ENCODE measurements at places on chromosomes 3 and 15.
A peak's percentile ranks its signal among the peaks of the same experiment; 100 is the strongest.

DNA sequence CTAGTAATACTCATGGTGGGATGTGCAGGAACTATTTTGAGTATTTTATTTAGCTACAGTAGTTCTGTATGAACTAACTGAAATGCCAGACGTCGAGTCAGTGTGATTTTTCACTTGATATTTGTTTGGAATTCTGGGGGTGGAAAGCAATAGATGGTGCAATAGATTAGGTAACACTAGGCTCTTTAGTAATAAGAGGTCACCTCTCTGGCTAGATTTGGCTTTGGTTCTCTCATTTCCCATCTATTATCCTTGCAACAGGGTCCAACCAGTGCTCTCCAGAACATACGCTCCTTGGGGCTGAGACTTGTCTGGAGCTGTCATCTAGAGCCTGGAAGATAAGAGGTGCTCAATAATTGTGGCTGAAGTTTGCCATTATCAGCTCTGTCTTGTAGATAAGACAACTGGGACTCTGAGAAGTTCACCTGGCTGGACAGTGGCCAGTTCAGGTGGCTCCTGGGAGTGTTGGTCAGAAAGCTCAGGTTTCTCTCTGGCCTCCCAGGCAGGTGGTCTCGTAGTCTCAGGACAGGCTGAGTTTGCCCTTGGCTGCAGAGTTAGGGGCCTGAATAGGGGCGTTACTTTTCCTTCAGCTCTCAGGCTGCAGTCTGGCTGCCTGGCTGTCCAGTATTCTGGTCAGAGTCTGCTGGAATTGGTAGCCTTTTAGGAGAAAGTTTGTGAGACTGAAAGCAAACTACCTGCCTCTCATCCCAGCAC, 277.5 kb upstream of the RGMA start:
- DNase-seq, result no peak

DNA sequence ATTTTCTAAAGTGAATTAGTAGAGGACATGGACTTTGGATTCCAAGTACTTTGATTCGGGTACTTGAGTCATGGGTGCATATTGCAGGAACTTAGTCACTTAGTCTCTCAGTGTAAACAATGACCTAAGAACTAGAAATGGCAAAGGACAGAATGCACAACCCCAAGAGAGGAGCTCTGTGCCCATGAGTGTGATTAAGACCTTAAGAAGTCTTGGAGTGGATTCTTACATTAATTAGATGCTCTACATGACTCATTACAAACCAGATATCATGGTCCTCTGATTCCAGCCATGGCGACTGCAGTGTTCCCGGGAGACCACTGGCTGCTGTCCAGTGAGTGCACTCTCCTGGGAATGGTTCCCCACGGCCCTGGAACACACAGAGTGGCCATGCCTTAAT, 251.5 kb downstream of the GABRG3 start:
- DNase-seq, result no peak

DNA sequence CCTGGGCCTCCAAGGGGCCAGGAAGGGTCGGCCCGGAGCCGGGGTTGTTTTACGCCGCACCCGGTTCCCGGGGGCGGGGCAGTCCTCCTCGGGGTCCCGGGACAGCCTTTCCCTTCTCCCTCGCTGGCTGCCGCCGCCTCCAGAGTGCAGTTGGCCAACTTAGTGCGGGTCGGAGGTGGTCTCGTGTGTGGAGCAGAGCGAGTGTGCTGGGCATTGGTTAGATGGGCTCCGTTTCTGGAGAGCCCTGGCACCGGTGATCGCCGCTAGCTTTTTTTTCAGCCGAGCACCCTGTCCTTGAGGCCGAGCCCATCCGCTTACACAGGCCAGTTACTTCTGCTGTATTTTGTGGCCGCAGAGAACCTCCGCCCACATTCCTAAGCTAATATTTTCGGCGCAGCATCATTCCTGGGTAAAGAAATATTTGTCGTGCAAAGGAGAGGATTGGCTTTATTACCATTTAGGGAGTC, 585 bp downstream of the KIF23 start:
- no peak for DNase-seq

- DNase-seq, result no peak
These were observed 374.6 kb upstream of the CFAP20DC start for GRCh38 chr3:59424268-59425010.

- DNase-seq, result no peak
These were observed 4.4 kb downstream of the CMTM6 start for GRCh38 chr3:32498252-32498651.

DNA sequence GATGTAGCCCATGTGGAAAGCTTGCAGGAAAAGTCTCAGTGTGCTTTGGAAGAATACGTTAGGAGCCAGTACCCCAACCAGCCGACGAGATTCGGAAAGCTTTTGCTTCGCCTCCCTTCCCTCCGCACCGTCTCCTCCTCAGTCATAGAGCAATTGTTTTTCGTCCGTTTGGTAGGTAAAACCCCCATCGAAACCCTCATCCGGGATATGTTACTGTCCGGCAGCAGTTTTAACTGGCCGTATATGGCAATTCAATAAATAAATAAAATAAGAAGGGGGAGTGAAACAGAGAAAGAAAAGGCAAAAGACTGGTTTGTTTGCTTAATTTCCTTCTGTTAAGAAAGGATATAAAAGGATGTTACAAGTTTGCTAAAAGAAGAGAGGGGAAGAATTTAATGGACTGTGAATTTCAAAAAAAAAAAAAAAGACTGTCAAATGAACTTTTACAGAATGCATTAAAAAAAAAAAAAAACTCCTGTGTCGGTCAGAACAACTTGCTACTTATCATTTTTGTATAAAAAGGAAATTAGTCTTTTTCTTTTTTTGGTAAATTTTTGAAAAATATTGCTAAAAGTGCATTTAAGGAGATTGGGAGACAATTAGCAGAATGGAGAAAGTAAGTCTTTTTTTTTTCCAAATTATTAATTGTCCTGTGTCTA, 7.0 kb downstream of the NR2F2 start:
- DNase-seq, result no peak

- DNase-seq, result no peak
These were observed 13.0 kb downstream of the MRPL46 start for GRCh38 chr15:88454236-88454635.

DNA sequence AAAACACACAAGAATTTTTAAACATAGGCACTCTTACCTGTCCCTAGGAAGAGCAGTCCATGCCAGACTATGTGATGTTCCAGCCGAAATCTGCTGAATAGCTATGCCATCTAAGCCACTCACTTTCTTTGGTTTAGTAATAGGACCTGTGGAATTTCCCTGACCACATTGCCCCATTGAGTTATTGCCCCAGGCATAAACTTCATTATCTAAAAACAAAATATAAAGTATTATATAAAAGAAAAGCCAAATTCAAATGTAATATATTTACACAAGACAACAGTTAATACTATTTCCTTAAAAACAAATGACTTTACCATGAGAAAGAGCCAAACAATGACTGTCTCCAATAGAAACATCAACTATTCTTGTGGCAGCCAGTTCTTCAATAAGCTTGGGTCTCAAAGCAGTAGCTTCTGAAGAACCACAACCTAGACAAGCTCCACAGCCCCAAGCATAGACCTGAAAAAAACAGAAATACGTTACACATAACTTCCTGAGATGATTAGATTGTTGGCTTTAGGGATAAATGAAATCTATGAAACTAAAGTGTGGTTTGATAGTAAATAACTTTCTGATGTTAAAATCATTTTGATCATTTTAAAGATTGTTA, 84.3 kb downstream of the HERC1 start:
- DNase-seq, result no peak

DNA sequence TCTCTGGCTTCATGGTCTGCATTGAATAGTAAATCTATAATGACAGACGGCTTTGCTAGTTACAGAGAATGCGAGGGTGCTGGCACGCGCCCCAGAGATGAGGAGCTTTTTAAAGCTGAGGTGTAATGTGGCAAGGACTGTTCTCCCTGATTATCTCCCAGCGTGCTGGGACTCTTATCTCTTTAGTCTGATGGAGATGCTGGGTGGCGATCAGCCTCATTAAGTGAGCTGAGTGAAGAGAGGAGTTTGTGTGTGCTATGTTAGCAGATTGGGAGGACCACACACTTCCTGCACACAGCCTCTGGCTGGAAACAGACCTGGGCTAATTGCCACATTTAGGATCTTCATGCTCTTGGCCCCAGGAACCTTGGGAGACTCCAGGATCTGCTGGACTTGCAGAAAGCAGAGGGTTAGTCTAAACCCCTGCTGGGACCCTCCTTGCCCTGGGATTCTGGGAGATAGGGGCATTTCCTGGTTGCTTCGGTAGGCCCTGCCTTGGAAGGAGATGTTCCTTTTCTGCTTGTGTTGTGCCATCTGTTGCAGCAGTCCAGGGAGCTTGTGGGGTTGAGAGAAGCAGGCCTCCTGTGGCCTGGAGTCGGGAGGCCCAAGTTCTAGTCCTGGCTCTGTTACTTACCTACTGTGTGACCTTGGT, 15.0 kb downstream of the PDIA5 start:
- DNase-seq, result no peak

- DNase-seq, result no peak
These were observed 28.4 kb downstream of the IRAK2 start for GRCh38 chr3:10192953-10193691.

GRCh38 chr3:72533591-72534473, 314.4 kb downstream of the SHQ1 start:
- no peak for DNase-seq

DNA sequence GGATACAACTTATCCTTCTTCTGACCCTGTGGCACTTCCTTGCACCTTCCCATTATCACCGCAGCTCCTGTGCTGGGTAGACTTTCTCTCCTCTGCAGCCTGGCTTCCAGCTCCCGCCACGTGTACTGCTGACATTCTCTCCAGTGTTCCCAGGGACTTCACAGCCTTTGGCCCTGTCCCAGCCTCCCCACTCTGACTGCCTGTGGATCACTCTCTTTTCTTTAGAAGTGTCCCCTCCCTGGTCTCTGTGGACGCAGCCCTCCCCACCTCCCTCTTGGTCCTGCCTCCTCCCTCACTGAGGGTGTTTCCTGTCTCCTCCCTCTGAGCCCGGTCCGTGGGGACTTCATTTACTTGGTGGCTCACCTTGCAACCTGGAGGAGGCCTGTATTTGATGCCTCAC, 17.4 kb downstream of the PDIA5 start:
- DNase-seq, result no peak

GRCh38 chr3:65996589-65996988, 42.1 kb downstream of the MAGI1 start:
- DNase-seq, result no peak

DNA sequence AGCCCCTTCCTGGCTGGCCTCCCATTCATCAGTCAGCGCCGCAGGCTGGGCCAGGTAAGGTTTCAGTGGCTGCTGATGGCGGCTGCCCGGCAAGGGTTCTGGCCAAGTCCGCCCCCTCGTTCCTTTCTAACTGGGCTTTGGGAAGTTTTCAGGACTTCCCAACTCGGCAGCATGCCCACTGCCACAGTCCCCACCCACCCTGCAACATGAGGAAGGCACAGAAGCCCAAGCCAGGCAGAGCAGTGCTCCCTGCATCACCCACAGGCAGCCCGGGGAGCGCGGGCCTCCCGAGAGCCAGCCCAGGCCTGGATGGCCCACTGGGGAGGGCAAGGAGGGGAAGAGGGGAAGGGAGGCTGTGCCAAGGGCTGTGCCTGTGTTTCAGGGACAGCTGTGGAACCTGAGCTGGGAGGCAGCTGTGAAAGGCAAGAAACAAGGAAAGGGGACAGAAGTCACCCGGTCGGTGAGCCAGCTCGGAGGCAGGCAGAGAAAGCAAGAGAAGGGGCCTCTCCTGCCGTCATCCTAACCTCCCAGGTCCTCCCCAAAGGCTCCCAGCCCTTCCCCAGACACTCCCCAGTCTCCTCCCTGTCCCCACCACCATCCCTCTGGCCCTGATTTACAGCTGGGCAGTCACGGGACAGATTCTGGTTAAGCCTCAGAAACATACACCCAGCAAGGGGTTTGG, 73.9 kb downstream of the CPN2 start:
- DNase-seq, result no peak

- no peak for DNase-seq
These were observed 457.8 kb downstream of the FOXP1 start for GRCh38 chr3:71125738-71126137.

- no peak for DNase-seq
These were observed 7.6 kb upstream of the GRAMD1C start for GRCh38 chr3:113831103-113831355.

- DNase-seq, result peak; percentile 38
These were observed 12.8 kb downstream of the VILL start for GRCh38 chr3:38003371-38003816.

GRCh38 chr15:45913451-45913850, 278.6 kb downstream of the SQOR start:
- no peak for DNase-seq

DNA sequence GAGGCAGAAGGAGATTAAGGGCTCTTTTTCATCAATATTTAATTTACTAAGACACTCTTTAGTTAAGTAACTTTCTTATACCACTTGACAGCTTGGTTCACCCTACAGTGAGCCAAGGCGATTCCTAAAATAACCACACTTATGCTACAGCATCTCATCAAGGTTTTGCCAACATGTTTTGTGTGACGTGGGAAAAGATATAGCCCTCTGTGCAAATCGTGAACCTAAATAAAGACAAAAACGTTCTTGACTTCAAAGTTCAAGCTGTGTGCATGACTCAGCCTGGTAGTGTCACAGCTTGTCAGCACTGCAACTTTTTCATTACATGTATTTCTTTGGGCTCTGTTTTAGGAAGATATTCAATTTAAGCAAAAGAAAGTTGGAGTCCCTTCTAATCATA, 297.0 kb upstream of the EPHA3 start:
- no peak for DNase-seq

DNA sequence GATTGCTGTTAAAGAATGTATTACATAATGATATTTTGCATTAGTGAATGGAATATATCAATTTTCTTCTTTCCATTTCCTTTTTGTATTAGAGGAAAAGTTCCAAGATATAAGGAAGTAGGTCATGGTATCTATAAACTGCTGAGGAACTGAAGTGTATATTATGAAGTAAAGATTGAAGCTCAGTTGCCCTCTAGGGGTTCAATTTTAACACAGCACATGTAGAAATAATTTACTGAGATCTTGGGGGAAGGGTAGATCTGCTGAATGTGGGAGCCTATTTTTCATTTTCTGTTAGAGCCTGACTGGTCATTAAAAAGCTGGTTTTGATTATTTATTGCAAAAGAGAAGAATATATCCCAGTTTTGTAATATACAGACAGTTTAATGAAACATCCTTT, 45.2 kb downstream of the CMC1 start:
- DNase-seq, result no peak

GRCh38 chr3:140166861-140167599, 232.0 kb downstream of the CLSTN2 start:
- DNase-seq, result no peak

GRCh38 chr3:134242649-134243617, 7.7 kb downstream of the RYK start:
- no peak for DNase-seq

- DNase-seq, result no peak
These were observed 1.1 kb downstream of the FAM131A start for GRCh38 chr3:184338511-184338945.

DNA sequence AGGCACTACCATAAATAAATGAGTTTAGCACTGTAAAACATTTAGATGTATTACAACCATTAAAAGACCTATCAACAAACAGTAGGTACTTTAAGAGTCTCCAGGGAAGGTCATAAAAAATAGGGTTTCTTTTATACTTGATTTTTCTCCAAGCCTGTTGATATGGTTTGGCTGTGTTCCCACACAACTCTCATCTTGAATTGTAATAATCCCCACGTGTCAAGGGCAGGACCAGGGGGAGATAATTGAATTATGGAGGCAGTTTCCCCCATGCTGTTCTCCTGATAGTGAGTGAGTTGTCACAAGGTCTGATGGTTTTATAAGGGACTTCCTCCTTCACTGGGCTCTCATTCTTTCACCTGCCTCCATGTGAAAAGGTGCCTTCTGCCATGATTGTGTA, 468.9 kb upstream of the UBE2E2 start:
- DNase-seq, result no peak
